Tibial nerve (tissue), 4 donors: ENCODE measurements at places on chromosomes 2 and 18. TPM values are rescaled to one million over a fixed set of nuclear protein-coding genes. Genes with fewer than 3 reads are reported as not detected.
A peak's percentile ranks its signal among the peaks of the same experiment; 100 is the strongest.

DNA sequence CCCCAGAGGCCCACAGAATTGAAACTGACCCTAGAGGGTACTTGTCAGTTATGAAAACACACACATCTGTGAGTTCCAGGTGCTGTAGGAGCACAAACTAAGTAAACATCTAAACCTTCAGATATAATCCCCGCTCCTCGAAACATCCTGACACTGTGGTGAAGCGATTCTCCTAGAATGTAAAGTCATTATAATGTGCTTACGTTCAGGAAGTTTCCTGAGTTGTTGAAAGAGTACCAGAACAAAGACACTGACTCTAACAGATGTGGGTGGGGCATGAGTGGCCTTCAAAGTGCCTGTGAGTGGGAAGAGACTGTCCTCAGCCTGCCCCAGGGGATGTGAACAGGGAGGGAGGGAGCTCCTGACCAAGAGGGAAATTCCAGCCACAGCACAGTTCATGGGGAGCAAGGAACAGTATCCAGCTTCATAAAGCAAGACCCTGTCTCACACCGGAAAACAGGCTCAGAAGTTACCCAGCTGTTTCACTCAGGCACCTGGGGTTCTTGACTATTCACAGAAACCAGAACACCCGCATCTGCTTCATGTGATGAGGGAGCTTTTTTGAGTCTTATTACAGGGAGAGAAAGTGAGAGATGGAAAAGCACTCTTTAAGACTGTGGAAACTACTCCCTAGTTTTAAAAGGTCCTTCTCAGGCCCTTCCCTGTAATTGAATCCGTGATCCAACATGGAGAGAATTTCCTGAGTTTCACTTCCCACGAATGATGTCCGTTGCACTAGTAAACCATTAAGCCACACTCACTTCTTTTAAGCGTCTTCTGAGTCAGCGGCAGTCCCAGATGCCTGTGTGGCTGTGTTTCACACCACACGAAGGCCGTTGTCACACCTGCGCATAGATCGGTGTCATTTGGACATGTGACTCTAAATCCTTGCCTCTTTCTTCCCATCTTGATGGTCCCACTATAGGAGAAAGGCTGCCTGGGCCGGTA lies 88.6 kb upstream of the EML6 start:
- H3K4me1 ChIP-seq: peaks cover 46% of the 10 kb centered on the region
- peak overlapping the region; percentile 74 for H3K27ac ChIP-seq
- peaks cover 5% of the 10 kb centered on the region for H3K36me3 ChIP-seq
- H3K27me3 ChIP-seq: no peaks in the 10 kb centered on the region
- H3K4me3 ChIP-seq: no peak overlapping the region

DNA sequence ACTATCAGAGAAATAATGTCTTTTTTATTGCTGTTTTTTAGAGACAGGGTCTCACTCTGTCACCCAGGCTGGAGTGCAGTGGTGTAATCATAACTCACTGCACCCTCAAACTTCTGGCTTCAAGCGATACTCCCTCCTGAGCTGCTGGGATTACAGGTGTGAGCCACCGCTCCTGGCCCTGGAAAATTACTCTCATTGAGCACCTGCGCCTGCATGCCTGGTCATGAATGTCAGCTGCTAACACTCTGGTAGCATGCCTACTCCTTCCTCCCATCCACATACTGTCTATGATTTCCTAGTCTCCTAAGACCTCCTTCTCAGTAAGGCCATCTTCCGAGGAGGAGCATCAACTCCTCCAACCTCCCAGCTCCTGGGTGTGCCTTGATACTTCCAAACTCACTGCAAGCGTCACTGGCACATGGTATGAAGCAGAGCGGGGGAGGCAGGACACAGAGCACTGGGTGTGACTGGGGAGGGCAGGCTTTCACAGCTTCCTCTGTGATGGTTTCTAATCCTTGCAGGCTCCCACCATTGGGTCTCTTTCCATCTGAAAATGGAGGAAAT lies 1.6 kb upstream of the MAP2 start:
- no peak overlapping the region for H3K27ac ChIP-seq
- DNase-seq: no peak
- H3K4me3 ChIP-seq: no peak overlapping the region
- no peaks in the 10 kb centered on the region for H3K4me1 ChIP-seq
- H3K27me3 ChIP-seq: no peaks in the 10 kb centered on the region
- H3K36me3 ChIP-seq: no peaks in the 10 kb centered on the region

- no peaks in the 10 kb centered on the region for H3K27me3 ChIP-seq
- H3K36me3 ChIP-seq: no peaks in the 10 kb centered on the region
- DNase-seq: no peak
- no peaks in the 10 kb centered on the region for H3K4me1 ChIP-seq
Observed at GRCh38 chr18:7096838-7097237, 20.8 kb downstream of the LAMA1 start.

GRCh38 chr2:43233218-43234212 lies 7.1 kb upstream of the ZFP36L2 start:
- no peaks in the 10 kb centered on the region for H3K36me3 ChIP-seq
- no peaks in the 10 kb centered on the region for H3K27me3 ChIP-seq
- H3K4me3 ChIP-seq: no peak overlapping the region

DNA sequence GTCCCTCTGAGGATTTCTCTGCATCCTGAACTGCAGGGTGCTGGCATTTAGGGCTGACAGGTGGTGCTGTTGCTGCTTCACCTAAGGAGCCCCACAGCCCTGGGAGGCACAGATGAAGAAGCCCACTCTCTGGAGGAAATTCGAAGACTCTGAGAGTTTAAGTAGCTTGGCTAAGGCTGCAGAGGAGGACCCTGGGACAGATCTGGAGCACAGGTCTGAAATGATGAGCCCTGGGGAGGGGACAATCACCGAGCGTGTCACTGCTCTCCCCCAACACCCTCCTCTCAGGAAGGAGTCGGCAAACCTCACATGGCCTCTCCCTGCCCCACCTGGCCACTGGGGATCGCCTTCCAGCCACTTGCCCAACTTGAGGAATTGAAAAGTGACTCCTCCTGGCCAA lies 18.6 kb downstream of the CYP27C1 start:
- no peaks in the 10 kb centered on the region for H3K36me3 ChIP-seq
- no peak overlapping the region for H3K4me3 ChIP-seq

- H3K36me3 ChIP-seq: no peaks in the 10 kb centered on the region
- H3K4me3 ChIP-seq: no peak overlapping the region
- no peaks in the 10 kb centered on the region for H3K27me3 ChIP-seq
Observed at GRCh38 chr2:2271469-2271941, 59.6 kb downstream of the MYT1L start.

DNA sequence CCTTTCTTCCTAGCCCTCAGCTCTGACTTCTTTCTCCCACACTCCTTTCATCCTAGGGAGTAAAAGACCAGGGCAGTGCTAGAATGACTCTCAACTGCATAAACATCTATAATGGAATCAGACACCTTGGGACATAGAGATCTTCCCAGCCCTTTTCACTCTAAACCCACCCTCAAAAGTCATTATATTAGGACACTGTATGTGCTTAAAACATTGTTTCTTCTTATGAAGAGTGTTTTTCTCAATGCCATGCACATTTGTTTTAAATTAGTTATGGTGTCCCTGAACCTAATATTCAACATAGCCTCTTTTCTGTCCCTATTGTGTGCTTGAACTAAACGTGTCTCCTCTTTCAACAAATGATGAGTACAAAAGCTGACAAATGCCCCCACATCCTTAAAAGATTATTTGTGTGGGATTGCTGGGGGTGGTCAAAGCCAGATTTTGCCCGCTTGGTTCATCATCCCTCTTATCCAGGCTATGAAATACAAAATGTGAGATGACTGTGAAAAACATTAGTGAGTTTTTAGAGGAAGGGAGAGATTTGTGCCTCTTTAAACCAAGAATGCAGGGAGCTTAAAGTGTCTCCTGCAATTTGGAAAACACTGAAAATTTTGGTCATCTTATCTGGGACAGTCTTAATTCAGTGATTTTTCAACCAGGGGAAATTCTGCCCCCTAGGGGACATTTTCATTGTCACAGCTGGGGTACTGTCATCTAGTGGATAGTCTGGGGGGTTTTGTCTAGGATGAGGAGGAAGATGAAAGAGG lies 29.0 kb downstream of the SERPINB5 start:
- no peaks in the 10 kb centered on the region for H3K36me3 ChIP-seq
- H3K4me3 ChIP-seq: no peak overlapping the region
- no peaks in the 10 kb centered on the region for H3K27me3 ChIP-seq
- H3K4me1 ChIP-seq: no peaks in the 10 kb centered on the region

- H3K4me1 ChIP-seq: peaks cover 29% of the 10 kb centered on the region
- DNase-seq: no peak
- H3K27ac ChIP-seq: peak overlapping the region; percentile 42
- no peaks in the 10 kb centered on the region for H3K36me3 ChIP-seq
Observed at GRCh38 chr2:99648178-99648844, 158.5 kb upstream of the REV1 start.

DNA sequence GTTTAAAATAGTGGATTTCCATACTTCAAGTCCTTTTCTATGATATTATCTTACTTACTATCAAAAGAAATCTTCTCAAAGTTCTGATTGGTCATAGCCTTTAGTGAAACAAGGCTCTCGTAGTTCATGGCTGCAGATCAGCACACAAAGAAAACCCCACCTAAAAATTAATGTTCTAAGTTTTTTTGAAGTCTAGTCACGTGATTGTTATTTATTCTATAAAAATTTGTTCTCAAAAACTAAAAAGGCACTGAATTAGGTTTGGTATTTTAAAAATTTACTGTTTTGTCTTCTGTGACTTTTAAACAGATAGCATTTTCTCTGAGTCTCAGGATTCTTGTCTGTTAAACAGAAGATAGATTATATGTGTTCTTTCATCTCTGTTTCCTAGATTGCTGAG lies 122.4 kb downstream of the KCNH7 start:
- H3K4me1 ChIP-seq: no peaks in the 10 kb centered on the region
- H3K4me3 ChIP-seq: no peak overlapping the region
- H3K27ac ChIP-seq: no peak overlapping the region
- H3K27me3 ChIP-seq: no peaks in the 10 kb centered on the region
- no peak for DNase-seq
- no peaks in the 10 kb centered on the region for H3K36me3 ChIP-seq

DNA sequence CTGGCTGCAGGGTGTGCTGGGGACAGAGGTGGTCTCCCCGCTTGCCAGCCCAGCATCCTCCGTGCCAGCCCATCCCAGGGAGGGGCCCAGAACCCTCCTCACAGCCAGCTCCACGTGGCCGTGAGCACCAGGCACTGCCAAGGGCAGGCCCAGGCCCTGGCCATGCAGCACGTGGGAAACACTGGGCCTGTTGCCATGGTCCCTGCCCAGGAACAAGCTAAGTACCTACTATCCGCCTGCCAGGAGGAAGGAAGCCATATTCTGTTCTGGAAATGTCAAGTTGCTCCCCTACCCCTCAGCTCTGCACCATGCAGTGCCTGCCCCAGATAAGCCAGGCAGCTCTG lies 250.6 kb downstream of the CYP26B1 start:
- H3K4me3 ChIP-seq: no peak overlapping the region
- H3K27ac ChIP-seq: no peak overlapping the region
- no peak for DNase-seq
- H3K4me1 ChIP-seq: no peaks in the 10 kb centered on the region
- no peaks in the 10 kb centered on the region for H3K36me3 ChIP-seq
- H3K27me3 ChIP-seq: no peaks in the 10 kb centered on the region

DNA sequence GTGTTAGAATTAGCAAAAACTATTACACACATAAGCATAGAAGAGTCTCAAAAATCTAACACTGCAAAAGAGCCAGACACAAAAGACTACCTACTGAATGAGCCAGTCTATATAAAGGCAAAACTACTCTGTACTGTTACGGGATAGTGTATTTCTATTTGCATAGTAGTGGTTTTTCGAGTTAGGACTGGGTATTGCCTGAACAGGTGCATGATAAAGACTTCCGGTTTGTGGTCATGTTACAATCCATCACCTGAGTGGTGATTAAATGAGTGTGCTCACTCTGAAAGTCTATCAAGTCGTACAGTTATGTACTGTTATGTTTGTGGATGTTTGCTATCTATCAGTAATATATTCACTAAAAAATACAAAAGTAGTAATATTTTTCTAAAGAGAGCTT lies 523.3 kb upstream of the SYT4 start:
- no peaks in the 10 kb centered on the region for H3K27me3 ChIP-seq
- no peaks in the 10 kb centered on the region for H3K4me1 ChIP-seq
- no peak for DNase-seq
- H3K27ac ChIP-seq: no peak overlapping the region

GRCh38 chr2:175709248-175709647 lies 292.8 kb downstream of the LNPK start:
- no peak for DNase-seq
- H3K36me3 ChIP-seq: no peaks in the 10 kb centered on the region
- H3K27ac ChIP-seq: no peak overlapping the region
- no peaks in the 10 kb centered on the region for H3K4me1 ChIP-seq

DNA sequence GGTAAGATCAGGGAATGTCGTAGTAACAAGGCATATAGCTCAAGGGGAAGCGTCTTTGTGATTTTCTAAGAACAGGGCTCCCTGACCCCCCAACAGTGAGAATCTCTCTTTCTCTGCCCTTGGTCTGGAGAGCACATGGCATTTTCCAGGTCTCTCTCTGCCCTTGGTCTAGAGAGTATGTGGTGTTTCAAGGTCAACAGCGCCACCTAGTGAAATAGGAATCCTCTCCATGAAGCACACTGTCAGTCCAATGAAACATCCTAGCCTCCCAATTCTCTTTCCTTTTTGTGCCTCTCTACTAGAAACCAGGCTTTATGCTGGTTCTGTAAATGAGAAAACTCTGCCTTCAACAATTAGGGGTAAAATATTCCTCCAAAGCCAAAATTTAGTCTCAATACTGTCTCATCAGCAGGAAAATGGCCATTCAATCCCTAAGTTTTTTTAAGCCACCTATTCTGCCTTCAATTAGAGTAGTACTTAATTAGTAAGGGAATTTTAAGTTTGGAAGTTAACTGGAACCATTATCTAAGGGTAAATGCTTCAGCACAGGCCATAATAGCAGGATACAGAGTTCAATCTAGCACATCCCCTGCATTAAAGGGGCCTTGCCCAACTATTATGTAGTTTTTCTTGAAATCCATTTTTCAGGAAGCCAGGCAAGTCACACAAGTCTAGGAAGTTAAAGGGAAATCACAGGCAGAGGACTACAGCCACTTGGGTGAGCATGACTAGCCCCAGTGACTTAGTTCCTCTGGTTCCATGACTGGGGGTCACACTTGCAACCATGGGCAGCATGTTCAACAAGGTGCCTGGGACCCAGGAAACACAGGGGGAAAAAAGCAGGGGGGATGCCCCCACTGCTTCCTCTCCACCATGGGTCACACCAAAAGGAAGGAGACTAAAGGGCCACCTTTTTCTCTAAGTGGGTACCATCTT lies 12.4 kb downstream of the DYM start:
- H3K4me1 ChIP-seq: no peaks in the 10 kb centered on the region
- no peak for DNase-seq
- H3K27me3 ChIP-seq: no peaks in the 10 kb centered on the region
- no peaks in the 10 kb centered on the region for H3K36me3 ChIP-seq
- no peak overlapping the region for H3K4me3 ChIP-seq
- H3K27ac ChIP-seq: no peak overlapping the region

Gene AQP12B
- total RNA-seq: not detected

Gene LOXL3
- total RNA-seq: 16.2 TPM

Gene ALPG
- not detected for total RNA-seq

Gene ID2
- 145 TPM for total RNA-seq

Gene AFTPH
- 34.1 TPM for total RNA-seq

Gene TMEM247
- total RNA-seq: not detected
